ENCODE measurements at places on chromosomes 16 and 17. TPM values are rescaled to one million over a fixed set of nuclear protein-coding genes. Genes with fewer than 3 reads are reported as not detected.

Gene XAF1
- 0.37 TPM for total RNA-seq

Gene GRAP
- 0.50 TPM for total RNA-seq

- no peak for DNase-seq
Observed at GRCh38 chr17:47705536-47706530, 11.9 kb downstream of the TBKBP1 start.

DNA sequence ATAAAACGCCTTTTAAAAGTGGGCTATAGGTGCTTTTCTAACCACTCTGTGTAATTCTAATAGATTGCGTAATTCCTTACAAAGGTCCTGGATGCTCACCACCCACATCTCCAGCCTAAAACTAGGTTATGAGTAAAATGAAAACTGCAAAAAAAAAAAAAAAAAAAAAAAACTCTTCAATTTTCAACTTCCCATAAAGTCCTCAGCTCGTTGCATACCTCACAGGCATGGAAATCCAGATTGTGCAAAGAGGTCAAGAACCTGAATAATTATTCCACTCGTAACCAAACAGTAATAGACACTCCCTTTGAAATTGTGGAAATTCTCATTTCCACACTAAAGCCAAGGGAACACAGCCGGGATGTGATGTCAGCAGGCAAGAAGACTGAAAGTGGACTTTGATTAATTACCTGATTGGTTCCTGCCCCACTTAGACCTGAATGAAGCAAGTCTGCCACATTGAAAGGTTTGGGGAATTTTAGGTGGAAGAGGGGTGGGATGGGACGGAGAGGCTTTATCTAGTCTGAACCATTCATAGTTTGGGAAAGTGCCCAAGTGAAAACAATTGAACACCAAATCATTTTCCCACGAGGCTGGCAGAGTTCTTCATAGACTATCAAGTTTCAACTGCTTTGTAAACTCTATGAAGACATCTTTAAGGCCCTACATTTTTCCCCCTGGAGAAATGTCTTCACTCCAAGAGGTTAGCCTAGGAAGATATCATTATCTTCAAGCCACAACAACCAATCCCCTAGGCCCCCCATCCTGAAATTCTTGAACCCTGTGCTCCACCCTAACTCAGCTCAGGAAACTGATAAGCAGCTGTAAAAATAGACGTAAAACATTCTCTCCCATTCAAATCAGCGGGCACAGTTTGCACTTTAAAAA is 49.1 kb upstream of the TANC2 start:
- no peak for DNase-seq

All from WTC11 (cell line).